ENCODE measurements at places on chromosomes 7 and 10.

DNA sequence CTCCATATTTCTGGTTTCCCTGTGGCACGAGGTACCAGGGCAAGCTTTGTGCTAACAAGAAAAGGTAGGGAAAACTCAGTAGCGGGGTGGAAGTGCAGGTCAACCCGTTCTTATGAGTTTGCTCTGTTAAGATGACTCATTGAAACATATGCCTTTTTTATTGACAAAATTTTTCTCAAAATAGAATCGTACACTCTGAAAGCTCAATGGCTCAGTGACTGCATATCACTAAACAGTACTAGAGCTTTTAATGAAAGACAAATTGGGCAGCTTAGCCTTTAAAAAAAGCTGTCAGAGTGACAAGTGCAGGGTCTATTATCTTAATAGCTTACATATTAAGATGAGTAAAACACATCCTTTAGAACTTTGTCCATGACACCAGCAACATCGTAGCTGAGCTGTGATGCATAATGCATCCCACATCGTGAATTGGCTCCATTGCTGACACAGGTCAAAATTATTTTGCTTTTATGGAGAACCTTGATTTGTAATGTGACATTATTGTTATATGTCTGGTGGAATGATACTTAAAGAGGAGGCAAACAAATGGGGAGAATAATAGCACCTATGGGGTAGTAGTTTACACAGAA, 264.4 kb downstream of the ETV1 start:
- no peak for ATAC-seq

DNA sequence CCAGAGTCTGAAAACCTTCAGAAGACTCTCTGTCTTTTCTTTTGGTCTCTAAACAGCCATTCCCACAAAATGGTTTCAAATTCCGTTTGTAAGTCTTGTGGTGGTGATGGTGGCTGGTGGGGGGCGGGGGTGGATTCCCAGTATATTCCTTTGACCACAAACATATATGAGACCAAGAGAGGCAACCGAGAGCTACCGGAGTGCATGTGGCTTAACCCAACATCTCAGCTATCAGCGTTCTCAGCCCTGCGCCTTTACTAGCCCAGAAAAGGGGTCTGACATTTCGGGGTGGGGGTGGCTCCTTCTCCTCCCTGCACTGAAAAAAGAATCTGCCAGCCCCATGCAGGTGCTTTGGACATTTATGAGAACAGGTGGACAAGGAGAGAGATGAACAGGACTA, 621.1 kb downstream of the ACTR3B start:
- no peak for ATAC-seq

- ATAC-seq, result no peak
These were observed 473.1 kb upstream of the PODXL start for GRCh38 chr7:132029369-132030085.

DNA sequence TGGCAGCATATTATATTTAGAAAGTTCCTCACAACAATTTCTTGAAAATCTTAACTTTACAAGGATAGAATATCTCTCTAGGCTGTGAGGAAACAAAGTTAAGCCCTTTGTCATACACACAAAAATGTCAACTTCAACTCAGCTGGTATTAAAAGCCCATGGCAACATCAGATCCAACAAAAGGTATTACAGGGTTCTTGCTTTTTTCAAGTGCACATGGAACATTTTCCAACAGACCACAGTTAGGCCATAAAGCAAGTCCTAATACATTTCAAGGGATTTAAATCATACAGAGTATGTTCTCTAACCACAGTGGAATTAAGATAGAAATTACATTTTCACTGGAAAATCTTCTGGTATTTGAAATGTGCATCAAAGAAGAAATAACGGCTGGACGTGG, 71.9 kb upstream of the OIT3 start:
- ATAC-seq, result no peak

GRCh38 chr7:1053002-1053411, 8.7 kb downstream of the GPR146 start:
- ATAC-seq, result no peak

DNA sequence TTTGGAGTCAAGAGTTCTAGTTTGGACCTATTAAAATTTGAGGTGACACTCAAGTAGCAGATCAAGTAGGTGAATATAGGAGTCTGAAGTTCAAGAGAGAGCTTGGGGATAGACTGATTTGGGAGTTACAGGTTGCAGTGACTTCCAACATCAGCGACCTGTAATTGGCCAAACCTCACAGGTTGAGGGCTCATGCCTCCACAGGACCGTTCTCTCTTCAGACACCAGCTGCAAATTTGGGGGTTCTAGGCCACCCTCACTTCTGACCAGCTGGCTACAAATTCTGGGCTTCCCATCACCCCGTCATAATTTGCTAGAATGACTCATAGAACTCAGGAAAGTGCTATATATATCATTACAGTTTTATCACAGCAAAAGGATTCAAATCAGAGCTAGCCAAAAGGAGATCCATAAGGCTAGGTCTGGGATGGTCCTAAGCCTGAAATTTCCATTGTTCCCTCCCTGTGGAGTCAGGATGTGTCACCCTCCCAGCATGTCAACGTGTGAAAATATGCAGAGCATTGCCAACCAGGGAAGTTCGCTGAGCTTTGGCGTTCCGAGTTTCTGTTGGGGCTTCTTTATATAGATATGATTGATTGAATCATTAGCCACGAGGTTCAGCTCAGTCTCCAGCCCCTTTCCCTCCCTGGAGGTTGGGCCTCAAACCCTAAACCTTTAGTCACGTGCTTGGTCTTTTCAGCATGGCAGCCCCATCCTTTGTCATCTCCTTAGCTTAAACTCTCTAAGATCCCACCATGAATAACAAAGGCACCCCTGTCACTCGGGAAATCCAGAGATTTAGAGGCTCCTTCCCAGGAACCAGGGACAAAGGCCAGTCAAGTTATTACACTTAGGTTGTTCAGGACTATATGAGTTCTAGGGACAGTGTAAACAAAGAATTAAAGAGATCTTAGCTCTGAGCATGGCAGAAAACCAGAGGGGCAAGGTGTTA, 20.7 kb upstream of the ZNF212 start:
- ATAC-seq, result no peak

GRCh38 chr10:11880151-11881029, 57.2 kb downstream of the PROSER2 start:
- no peak for ATAC-seq

DNA sequence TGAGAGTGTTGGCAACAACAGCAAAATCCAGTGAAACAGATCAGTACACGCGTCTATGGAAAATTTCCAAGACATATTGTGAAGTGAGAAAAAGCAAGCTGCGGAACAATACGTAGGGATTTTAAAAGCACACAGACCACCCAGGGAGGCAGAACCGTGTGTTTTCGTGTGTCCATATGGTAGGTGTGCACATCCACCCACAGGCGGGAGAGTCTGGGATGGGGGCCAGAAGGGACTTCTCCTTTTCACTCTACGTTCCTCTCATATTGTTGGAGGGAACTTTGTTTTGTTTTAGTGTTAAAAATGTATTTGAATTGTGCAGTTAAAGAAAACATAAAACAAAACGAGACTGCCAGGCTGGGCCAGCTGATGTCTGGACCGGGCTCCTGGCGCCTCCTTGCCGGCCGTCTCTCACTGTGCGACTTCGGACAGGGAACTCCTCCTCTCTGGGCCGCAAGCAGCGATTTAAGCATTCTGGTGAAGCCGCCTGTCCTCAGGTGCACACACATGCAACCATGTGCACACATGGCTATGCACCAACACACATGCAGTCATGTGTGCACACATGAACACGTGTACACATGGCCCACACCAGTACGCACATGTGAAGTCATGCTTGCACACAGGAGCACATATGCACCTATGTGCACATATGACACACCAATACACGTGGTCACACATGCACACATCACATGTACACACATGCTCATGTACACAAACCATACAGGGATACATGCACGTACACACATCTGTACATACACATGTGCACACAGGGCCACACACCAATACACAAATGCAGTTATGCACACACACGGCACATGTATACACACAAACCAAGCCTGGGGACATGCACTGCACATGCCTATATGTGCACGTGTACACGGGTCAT, 141.1 kb downstream of the ELFN1 start:
- no peak for ATAC-seq

DNA sequence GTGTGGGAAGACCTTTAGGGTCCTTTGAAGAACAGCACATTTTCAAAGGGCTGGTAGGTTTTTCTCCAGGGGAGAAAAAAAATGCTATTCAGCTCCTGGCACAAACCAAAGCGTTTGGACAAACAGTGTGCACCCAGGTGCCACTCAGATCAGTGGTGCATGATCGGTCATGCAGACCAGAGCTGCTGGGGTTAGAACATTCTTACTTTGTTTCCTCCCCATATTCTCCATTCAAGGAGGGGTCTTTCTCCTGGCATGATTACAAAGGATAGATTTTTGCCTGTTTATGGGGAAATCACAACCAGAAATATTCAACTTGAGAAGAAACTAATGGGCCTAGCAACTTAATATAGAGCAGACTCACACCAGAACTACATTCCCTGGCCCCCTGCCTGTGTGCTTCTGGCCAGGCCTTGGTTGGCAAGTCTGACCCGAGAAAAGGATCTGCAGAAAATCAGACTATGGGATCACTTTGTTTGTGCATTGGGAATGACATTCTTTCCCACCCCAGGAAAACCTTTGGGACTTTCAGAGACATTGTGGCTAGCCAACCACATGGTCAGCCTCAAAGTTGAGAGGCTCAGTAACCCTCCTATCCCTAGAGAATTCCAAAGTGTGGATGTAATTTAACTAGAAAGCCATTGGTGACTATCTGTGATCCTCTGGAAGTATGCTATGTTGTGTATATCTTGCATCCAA, 82.3 kb upstream of the FGL2 start:
- no peak for ATAC-seq

DNA sequence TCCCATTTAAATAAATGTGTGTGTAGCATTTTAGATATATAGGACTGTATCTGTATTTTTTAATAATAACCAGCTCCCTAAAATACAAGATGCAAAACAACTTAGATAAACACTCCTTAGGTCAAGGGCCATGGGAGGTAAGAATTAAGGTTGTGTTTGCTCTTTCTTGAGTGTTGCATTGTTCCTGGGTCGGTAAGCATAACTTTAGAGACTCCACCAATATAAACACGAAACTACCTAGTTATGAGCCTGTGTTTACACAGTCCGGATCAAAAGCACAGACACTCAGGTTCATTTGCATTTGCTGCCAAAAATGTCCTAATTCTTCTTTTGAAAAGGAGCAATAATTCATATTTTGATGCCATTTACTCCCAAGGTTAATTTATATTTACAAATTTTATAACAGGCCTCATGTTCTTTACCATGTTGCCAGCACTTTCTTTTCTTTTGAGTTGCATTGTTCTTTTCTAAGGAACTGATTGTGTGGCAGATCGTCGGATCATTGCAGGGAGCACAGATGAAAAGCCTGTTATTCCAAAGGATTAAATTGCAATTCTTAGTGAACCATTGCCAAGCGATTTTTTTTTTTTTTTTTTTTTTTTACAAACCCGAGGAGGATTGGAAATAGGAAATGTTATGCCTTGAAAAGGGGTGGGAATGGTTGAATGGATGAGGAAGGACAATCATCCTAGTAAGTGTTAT, 45.8 kb upstream of the GLCCI1 start:
- no peak for ATAC-seq

DNA sequence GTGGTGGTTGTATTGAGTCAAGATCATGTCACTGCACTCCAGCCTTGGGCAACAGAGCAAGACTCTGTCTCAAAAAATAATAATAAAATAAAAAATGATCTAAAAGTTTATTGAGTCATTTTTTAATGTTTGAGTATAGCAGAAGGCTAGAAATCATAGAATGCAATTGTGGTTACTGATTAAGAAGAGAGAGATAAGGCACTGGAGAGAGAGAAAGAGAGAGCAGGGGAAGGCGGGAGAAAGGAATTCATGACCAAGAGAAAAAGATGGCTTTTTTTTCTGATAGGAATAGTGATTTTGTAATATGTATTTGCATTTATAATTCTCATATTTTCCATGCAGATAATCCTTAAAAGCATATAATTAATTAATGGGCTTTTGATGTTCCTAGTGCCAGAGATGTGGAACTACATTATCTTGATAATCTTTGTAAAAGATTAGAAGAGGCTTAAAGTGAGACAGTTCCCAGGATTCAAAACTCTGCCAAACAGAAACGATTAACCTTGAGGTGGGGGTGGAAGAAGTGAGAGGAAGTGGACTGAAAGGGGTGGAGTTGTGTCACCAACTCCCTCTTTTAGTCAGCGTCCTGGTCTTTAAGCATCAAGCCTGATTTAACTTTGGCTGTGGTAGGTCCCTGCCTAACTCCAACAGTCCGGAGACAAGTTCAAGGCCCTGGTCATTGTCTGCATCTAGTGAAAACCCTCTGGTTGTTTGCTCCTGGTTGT, 76.2 kb downstream of the CHN2 start:
- peak; percentile 74 for ATAC-seq

DNA sequence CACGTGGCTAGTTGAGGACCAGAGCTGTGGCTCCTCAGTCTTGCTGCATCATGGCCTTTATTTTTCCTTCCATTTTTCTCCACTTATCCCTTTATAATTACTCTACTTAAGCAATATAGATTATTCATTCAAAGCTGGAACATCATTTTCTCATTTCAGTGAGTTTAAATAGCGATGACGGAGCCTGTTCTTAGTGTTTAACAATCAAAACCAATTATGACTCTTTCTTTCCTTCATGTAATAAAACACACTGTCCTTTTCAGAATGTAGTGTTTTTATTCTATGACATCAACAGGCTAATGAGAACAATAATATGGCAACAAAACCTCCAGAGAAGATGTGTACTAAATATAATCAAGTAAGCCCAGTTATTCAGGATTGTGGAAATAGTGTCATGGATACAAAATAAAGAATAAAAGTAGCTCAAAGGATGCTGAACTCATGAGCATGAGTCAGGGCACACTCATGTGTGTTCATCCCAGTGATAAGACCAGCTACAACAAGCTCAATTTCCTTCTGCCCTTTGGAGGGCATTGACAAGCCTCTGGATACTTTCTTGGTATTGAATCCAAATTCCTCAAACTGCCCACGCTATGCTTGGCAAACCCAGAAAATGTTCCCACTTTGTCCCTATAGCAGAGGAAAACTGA, 188.4 kb downstream of the CYP26A1 start:
- ATAC-seq, result no peak

GRCh38 chr10:76547352-76547972, 1090.1 kb downstream of the KCNMA1 start:
- peak; percentile 24 for ATAC-seq

- no peak for ATAC-seq
These were observed 109.3 kb downstream of the ANKRD30A start for GRCh38 chr10:37234692-37235091.
